Activated naive CD8-positive, alpha-beta T cell treated with anti-CD3 and anti-CD28 coated beads, Interleukin-2, amount 10 ng/mL, durations not matched to agents 7 days and 5 days (primary cell): ENCODE measurements at places on chromosomes 1 and 21.

- H3K27ac ChIP-seq: no peak overlapping the region
- H3K4me3 ChIP-seq: no peak overlapping the region
- H3K27me3 ChIP-seq: peaks cover 45% of the 10 kb centered on the region
- H3K4me1 ChIP-seq: peaks cover under 1% of the 10 kb centered on the region
- H3K36me3 ChIP-seq: no peaks in the 10 kb centered on the region
These were observed 10.7 kb upstream of the MAST2 start for GRCh38 chr1:45792744-45793143.

GRCh38 chr1:26696654-26697430, 1.0 kb downstream of the ARID1A start:
- H3K4me3 ChIP-seq: peak overlapping the region; percentile 70
- no peaks in the 10 kb centered on the region for H3K27me3 ChIP-seq
- peak; percentile 72 for DNase-seq
- H3K4me1 ChIP-seq: peaks cover 20% of the 10 kb centered on the region
- H3K36me3 ChIP-seq: peaks cover 9% of the 10 kb centered on the region

- H3K27ac ChIP-seq: no peak overlapping the region
- H3K27me3 ChIP-seq: no peaks in the 10 kb centered on the region
- peaks cover 18% of the 10 kb centered on the region for H3K36me3 ChIP-seq
- H3K4me3 ChIP-seq: no peak overlapping the region
- no peaks in the 10 kb centered on the region for H3K4me1 ChIP-seq
These were observed 36.8 kb downstream of the RAB3GAP2 start for GRCh38 chr1:220235462-220235861.

GRCh38 chr21:28473530-28474220, 519.0 kb downstream of the LTN1 start:
- H3K4me3 ChIP-seq: no peak overlapping the region
- no peaks in the 10 kb centered on the region for H3K36me3 ChIP-seq
- H3K27ac ChIP-seq: no peak overlapping the region
- peaks cover 15% of the 10 kb centered on the region for H3K27me3 ChIP-seq

- H3K36me3 ChIP-seq: peaks cover 21% of the 10 kb centered on the region
- DNase-seq: no peak
- no peaks in the 10 kb centered on the region for H3K27me3 ChIP-seq
- peaks cover 21% of the 10 kb centered on the region for H3K4me1 ChIP-seq
- H3K4me3 ChIP-seq: no peak overlapping the region
These were observed 22.5 kb downstream of the MIER1 start for GRCh38 chr1:66947267-66947666.

- peaks cover 53% of the 10 kb centered on the region for H3K4me1 ChIP-seq
- H3K27ac ChIP-seq: no peak overlapping the region
- no peak for DNase-seq
- peak overlapping the region; percentile 68 for H3K4me3 ChIP-seq
These were observed 2.9 kb upstream of the INAVA start for GRCh38 chr1:200891774-200892157.

DNA sequence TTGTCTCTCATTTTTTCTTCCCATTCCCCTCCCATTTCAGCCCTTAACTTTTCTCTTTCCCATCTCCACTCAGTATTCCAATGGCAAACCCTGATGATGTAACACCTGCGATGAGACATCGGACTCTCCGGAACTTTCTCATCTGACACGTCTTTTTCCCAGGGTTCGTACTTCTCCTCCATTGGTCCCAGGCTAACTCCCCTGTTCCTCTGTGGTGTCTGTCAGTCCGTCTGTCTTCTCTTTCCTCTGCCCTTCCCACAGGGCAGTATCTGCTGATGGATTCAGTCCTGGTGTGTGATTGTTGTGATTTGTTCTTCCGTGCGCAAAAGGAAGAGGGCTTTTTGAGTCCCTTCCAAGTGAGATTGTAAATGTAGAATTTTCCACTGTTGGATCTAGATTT, 27.7 kb downstream of the VANGL2 start:
- peaks cover 43% of the 10 kb centered on the region for H3K4me1 ChIP-seq
- no peaks in the 10 kb centered on the region for H3K27me3 ChIP-seq
- peak overlapping the region; percentile 64 for H3K4me3 ChIP-seq
- H3K36me3 ChIP-seq: no peaks in the 10 kb centered on the region
